ENCODE measurements at places on chromosomes 12 and 14. TPM values are rescaled to one million over a fixed set of nuclear protein-coding genes. Genes with fewer than 3 reads are reported as not detected.

ATF1 gene
- total RNA-seq = 35.5 TPM

CLEC14A gene
- total RNA-seq = not detected

IFNG-AS1 gene
- not detected for total RNA-seq

ABCB9 gene
- total RNA-seq = 11.8 TPM

WBP11 gene
- total RNA-seq = 33.7 TPM

GEMIN2 gene
- 17.4 TPM for total RNA-seq

INSM2 gene
- total RNA-seq = 0.27 TPM

WDR20 gene
- 17.5 TPM for total RNA-seq

PDZRN4 gene
- not detected for total RNA-seq

PACS2 gene
- 26.0 TPM for total RNA-seq

DNA sequence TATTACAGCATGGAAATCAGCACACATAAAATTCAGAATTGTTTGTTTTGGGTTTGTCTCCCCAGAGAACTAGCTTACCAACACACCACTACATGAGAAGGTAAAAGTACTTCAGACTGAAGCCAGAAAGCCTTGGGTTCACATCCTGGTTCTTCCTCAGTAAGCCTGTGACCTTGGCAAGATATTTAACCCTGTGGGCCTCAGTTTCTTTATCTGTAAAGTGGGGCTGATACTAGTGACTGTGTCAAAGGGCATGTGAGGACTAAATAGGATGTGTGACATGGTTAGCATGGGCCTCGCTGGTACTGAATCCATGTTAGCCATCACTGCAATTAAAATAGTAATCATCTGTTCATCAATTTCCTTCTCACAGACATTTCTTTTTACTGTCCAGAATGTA lies 366.1 kb downstream of the MED13L start:
- DNase-seq = no peak

DNA sequence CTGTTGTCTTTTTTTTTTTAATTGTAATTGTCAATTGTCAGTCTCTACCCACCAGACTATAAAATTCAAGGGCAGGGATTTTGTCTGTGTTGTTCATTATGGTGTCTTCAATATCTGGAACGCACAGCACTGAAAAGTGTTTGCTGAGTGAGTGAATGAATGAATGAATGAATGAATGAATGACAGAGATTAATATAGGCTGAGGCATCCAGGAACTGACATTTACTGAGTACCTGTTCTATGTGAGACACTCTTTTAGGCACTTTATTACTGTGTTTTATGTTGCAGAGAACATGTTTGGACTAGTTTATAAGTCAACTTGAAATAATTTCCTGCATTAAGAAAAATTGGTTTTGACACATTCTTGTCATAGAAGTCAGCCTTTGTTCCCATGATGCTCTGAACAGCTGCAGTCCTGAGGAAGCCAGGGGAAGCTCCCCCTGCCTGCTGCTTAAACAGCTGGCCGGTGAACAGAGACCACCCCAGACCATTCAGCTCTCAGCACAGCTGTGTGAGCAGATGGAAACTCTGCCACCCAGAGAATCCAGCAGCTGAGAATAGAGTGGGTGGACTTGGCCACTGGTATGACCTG lies 160.7 kb upstream of the CCND2 start:
- DNase-seq = no peak

GRCh38 chr12:52253391-52254179 lies 20.5 kb downstream of the KRT7 start:
- no peak for DNase-seq

GRCh38 chr12:82959821-82960220 lies 273.1 kb downstream of the TMTC2 start:
- DNase-seq = no peak

DNA sequence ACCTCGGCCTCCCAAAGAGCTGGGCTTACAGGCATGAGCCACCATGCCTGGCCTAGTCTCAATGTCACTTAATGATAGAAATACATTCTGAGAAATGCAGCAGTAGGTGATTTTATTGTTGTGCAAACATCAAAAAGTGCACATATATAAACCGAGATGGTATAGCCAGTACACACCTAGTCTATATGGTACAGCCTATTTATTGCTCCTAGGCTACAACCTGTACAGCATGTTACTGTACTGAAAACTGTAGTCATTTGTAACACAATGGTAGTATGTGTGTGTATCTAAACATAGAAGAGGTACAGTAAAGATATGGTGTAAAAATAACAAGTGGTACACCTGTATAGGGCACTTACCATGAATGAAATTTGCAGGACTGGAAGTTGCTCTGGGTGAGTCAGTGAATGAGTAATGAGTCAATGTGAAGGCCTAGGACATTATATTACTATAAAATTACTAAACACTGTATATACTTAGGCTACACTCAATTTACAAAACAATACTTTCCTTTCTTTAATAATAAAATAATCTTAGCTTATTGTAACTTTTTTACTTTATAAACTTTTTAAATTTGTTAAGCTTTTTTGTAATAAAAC lies 166.7 kb upstream of the SYT1 start:
- no peak for DNase-seq

- DNase-seq = no peak
Observed at GRCh38 chr12:97967831-97968230, 505.2 kb downstream of the RMST start.

DNA sequence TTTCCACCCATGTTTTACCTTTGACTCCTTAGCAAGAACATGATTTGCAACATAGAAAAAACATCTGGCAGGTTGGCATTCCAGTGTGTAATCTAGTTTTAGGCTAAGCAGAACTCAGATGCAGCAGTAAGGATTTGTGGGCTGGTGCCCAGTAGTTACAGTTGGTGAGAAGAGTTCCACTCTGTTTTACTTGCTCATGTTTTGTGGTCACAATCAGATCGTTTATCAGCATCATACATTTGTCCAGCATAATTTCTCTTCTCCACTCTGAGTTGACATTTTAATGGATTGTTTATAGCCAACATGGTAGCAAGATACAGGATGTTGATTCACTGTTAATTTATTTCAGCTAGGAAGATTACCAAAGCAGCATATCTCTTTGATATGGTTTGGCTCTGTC lies 120.0 kb downstream of the PDE6H start:
- DNase-seq = no peak

DNA sequence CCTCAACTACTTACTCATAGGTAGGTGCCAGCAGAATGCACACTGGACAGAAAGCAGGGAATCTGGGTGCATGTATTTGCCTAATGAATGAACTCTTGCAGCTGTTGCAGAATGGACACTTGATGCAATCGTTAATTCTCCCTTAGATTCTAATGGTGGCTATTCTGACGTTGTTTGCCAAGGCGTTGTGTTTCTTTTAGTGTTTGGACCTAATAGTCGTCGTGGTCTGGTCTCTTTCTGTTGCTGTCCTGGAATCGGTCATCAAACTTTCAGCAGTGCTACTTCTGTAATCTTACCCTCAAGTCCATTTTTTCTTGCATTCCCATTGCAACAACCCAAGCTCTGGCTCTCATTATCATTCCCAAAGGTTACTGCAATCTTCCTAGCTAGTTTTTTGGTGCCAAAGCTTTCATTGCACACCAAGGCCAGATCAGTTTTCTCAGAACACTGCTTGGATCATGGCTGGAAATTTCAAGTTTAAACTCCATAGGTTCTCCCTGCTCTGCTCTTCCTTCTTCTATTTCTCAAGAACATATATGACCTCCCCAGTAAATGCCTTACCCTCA lies 31.3 kb downstream of the BMP4 start:
- no peak for DNase-seq

- DNase-seq = peak; percentile 99
Observed at GRCh38 chr12:110501752-110502738, at the start of the genes RAD9B and VPS29. Gene RAD9B, plus strand, starts transcription at chr12:110502331. Its CDS starts 7 bp downstream, at chr12:110502338. Gene VPS29, minus strand, starts transcription at chr12:110502111. Its CDS starts 60 bp downstream, at chr12:110502051.

DNA sequence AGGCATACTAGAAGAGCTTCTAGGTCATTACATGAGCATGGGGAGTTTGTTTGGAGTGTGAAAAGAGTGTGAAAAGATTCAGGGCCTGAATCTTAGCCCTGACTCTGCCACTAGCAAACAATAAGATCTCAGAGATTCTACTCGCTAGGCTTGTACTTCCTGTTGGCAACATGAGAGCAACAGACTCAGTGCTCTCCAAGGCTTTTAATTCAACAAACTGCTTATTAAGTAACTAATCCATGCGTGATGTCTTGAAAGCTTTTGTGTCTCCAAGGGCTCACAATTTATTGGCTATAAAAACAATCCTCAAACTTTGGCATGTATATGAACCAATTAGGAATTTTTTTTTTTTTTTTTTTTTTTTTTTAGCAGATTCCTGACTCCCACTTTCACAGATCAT lies 105.1 kb downstream of the STXBP6 start:
- DNase-seq = no peak

GRCh38 chr12:41972196-41972595 lies 172.5 kb downstream of the GXYLT1 start:
- DNase-seq = no peak

DNA sequence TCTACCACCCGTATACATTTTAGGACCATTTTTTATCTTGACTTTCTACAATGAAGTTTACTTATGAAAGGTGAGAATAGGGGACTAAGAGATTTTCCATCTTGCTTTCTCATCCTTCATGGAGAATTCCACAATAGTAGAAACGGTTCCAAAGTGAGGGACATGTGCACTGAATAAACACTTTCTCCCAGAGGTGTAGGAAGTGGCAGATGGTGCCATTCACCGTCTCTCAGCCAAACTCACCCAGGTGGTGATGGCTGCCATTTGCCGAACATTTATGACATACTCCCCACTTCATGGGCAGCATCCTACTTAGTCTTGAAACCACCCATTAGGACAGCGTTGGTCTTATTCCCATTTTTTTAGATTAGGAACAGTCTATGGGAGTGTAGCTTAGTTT lies 540.5 kb downstream of the DIO2 start:
- no peak for DNase-seq

GRCh38 chr12:94925729-94926128 lies 77.8 kb downstream of the NDUFA12 start:
- peak; percentile 24 for DNase-seq

GRCh38 chr12:120801146-120801545 lies 75.5 kb downstream of the ACADS start:
- no peak for DNase-seq

- no peak for DNase-seq
Observed at GRCh38 chr12:52125476-52125900, 46.0 kb downstream of the SMIM41 start.

DNA sequence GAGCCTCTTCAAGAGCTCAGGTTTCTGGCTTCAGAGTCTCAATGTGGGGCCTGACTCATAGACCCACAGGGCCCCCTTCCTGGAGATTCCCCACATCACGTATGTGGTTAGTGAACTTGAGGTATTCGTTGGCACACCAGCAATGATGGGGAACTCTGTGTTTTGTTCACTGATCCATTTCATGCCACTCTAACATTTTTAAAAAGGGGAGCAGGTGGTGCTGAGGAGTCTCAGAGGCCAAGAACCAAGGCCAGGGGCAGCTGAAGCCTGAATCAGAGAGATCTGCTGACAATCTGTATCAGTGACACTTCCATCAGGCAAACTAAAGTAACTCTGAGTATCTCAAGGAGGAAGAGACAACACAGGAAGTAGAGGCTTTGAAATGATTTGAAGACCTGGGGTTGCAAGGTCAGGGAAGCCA lies 323.4 kb downstream of the VRK1 start:
- no peak for DNase-seq

GRCh38 chr12:76109879-76110278 lies 25.4 kb upstream of the NAP1L1 start:
- DNase-seq = no peak

GRCh38 chr14:102545461-102546265 lies 36.1 kb upstream of the ANKRD9 start:
- no peak for DNase-seq

GRCh38 chr14:59240356-59240755 lies 51.9 kb downstream of the DAAM1 start:
- DNase-seq = no peak

GRCh38 chr12:13304924-13305323 lies 108.4 kb downstream of the EMP1 start:
- DNase-seq = no peak

- DNase-seq = no peak
Observed at GRCh38 chr12:121217761-121218160, 7.8 kb downstream of the P2RX4 start.

DNA sequence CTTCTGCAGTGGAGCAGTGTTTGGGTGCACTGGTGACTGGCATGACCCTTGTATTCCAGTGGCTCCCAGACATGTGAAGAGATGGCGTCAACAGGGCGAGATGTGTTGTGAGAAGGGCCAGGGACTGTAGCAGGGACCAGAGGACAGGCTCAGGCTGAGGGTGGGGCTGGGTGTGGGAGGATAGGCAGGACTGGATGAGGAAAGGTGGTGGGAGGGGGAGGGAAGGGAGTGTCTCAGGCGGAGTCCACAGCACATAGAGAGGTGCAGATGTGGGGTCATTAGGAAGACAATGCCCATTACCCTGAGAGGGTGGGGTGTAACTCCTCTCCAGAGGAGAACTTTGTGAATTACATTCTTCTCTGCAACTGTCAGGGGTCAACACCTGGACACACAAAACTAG lies 78.5 kb downstream of the DICER1 start:
- DNase-seq = no peak

- no peak for DNase-seq
Observed at GRCh38 chr12:30661210-30661609, 34.5 kb downstream of the IPO8 start.

- DNase-seq = no peak
Observed at GRCh38 chr12:65384240-65384639, 105.8 kb downstream of the MSRB3 start.

GRCh38 chr12:12405882-12406281 lies 49.0 kb downstream of the BORCS5 start:
- no peak for DNase-seq
